Myocyte (in vitro differentiated cells): ENCODE measurements at places on chromosomes 6 and 20. TPM values are rescaled to one million over a fixed set of nuclear protein-coding genes. Genes with fewer than 3 reads are reported as not detected.

The FAM8A1 gene
- 25.7 and 28.1 TPM in 2 replicates for total RNA-seq

The GABRR1 gene
- total RNA-seq: not detected in 2 replicates

The SOX12 gene
- 10.2 and 11.7 TPM in 2 replicates for total RNA-seq

The NAPB gene
- total RNA-seq: 12.8 and 14.2 TPM in 2 replicates

The POPDC3 gene
- 98.0 and 129 TPM in 2 replicates for total RNA-seq

The CDH26 gene
- total RNA-seq: 0.10 and 0.19 TPM in 2 replicates

The FOXQ1 gene
- not detected in 2 replicates for total RNA-seq

The HLA-DMB gene
- not detected in 2 replicates for total RNA-seq

The AVP gene
- total RNA-seq: not detected in 2 replicates

The CASS4 gene
- 20.9 and 48.0 TPM in 2 replicates for total RNA-seq

The HCRTR2 gene
- not detected in 2 replicates for total RNA-seq

The OPRM1 gene
- total RNA-seq: not detected in 2 replicates

The SRXN1 gene
- total RNA-seq: 23.6 and 34.6 TPM in 2 replicates

The NANP gene
- 7.0 and 9.9 TPM in 2 replicates for total RNA-seq

The GPR31 gene
- total RNA-seq: not detected in 2 replicates

The FITM2 gene
- total RNA-seq: 10.8 and 12.0 TPM in 2 replicates
